ENCODE measurements at places on chromosomes 2 and 18.

GRCh38 chr2:224109751-224110150 is 70.7 kb upstream of the SERPINE2 start:
- DNase-seq, result no peak
- no peak overlapping the region for H3K27ac ChIP-seq
- no peaks in the 10 kb centered on the region for H3K27me3 ChIP-seq
- no peak overlapping the region for H3K4me3 ChIP-seq
- no peaks in the 10 kb centered on the region for H3K4me1 ChIP-seq

DNA sequence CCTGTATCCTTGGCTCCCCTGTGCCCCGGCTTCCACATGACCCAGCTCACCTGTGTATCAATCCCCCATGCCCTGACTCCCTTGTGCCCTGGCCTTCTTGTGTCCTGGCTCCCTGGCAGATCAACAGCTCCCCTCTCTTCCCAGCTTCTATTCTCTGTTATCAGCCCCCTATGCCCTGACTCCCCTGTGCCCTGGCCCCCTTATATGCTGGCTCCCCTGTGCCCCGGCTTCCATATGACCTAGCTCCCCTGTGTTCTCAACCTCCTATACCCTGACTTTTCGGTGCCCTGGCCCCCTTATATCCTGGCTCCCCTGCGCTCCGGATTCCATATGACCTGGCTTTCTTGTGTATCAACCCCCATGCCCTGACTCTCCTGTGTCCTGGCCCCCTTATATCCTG is 209.2 kb downstream of the LOXHD1 start:
- H3K27me3 ChIP-seq, result no peaks in the 10 kb centered on the region
- H3K4me3 ChIP-seq, result no peak overlapping the region
- DNase-seq, result no peak
- H3K4me1 ChIP-seq, result no peaks in the 10 kb centered on the region
- H3K27ac ChIP-seq, result no peak overlapping the region

DNA sequence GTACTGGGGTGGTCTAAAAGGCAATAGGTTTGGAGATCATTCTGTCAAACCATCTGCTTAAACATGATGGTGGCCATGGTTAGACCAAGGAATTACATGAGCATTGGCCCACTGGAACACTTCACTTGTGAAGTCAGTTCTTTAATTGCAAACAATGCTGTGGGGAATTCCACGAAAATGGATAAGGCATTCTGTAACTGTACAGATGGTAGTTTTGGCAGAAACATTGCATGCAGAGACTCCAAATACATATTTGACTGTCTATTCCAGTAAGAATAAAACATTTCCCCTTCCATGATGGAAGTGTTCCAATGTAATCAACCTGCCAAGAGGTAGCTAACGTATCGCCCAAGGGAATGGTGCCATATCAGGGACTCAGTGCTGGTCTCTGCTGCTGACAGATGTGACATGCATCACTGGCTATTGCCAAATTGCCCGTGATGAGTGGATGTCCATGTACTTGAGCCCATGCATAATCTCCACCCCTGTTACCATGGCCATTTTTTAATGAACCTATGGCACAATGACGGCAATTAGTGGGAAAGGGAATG is 417.9 kb downstream of the CDH7 start:
- H3K27ac ChIP-seq, result no peak overlapping the region
- no peak for DNase-seq
- no peaks in the 10 kb centered on the region for H3K27me3 ChIP-seq
- H3K4me1 ChIP-seq, result no peaks in the 10 kb centered on the region

DNA sequence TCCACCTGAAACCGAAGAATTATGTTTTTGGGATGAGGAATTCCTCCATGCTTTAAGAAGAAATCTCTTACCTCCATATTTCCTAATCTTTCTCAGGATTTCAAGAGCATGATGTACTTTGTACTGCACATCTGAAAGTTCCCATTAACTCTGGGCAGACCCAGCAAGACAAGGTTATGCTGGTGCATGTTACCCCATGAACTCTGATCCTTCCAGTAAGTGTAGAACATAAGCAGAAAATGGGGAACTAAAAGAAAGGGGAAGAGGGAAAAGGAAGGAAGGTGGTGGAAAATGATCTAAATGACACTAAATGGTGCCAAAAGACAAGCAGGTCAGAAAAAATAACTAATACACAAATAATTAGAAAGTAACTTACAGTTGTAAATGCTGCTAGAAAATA is 50.7 kb downstream of the STRN start:
- no peak overlapping the region for H3K27ac ChIP-seq
- no peaks in the 10 kb centered on the region for H3K27me3 ChIP-seq
- H3K36me3 ChIP-seq, result no peaks in the 10 kb centered on the region
- H3K4me3 ChIP-seq, result no peak overlapping the region

DNA sequence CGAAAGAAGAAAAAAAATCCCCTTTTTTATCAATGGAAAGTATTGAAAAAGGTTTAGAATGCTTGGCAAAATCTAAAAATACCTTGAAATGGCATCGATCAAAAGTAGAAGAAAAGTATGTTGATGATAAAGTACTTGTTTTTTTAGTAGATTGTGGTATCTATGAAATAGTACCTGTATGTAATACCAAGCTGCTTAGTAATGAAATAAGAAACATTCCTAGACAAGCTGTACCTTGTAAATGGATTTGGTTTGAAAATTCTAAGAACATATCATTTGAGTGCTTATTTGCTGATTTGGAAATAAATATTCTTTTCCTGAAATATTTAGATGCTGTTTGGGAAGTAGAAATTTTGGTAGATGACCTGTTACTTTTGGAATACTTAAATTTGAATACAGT is 18.4 kb downstream of the TDRD15 start:
- no peaks in the 10 kb centered on the region for H3K36me3 ChIP-seq
- no peak overlapping the region for H3K4me3 ChIP-seq
- no peak for DNase-seq
- H3K4me1 ChIP-seq, result no peaks in the 10 kb centered on the region
- no peaks in the 10 kb centered on the region for H3K27me3 ChIP-seq

GRCh38 chr18:59837586-59837985 is 62.2 kb upstream of the PMAIP1 start:
- H3K4me3 ChIP-seq, result no peak overlapping the region
- no peak for DNase-seq
- H3K27ac ChIP-seq, result no peak overlapping the region
- no peaks in the 10 kb centered on the region for H3K27me3 ChIP-seq

DNA sequence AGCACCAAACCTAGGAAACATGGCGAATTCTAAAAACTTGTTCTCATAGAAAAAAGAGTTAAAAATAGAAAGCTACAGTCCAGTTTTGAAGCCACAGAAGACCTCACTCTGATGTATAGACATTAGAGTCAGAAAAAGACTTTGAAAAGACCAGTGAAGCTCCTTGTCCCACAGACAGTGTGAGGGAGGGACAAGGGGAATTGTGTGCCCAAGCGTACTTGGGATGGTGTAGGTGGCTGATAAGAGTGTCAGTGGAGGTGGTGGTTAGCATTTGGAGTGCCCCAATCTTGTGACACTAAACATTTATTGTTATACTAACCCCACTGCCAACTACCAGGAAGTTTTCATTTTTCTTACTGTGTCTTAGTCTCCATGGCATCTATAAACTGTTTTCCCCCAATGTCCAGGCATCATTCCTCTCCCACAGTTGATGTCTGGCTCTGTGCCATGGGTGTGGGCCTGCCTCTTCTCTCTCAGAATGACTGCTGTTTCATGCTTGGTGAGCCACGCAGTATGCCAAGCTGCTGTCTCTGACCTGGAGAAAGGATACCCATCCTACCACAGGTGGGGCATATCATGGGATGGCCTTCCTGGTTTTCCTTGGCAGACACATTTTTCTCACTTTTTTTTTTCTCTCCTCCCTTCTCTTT is 161.4 kb downstream of the RPIA start:
- no peaks in the 10 kb centered on the region for H3K4me1 ChIP-seq
- no peak overlapping the region for H3K4me3 ChIP-seq
- H3K27ac ChIP-seq, result no peak overlapping the region
- H3K36me3 ChIP-seq, result no peaks in the 10 kb centered on the region

GRCh38 chr2:171522052-171522787 is at the start of gene CYBRD1:
Gene CYBRD1 (plus strand): TSS chr2:171522474. CDS start chr2:171522546, 72 bp downstream.
- no peaks in the 10 kb centered on the region for H3K4me1 ChIP-seq
- H3K4me3 ChIP-seq, result peak within 1 kb of the TSS; percentile 100
- no peaks in the 10 kb centered on the region for H3K36me3 ChIP-seq

- H3K27me3 ChIP-seq, result no peaks in the 10 kb centered on the region
- H3K27ac ChIP-seq, result no peak overlapping the region
- no peak overlapping the region for H3K4me3 ChIP-seq
- H3K4me1 ChIP-seq, result no peaks in the 10 kb centered on the region
- H3K36me3 ChIP-seq, result no peaks in the 10 kb centered on the region
Observed at GRCh38 chr2:69285379-69285894, 101.6 kb downstream of the GFPT1 start.

DNA sequence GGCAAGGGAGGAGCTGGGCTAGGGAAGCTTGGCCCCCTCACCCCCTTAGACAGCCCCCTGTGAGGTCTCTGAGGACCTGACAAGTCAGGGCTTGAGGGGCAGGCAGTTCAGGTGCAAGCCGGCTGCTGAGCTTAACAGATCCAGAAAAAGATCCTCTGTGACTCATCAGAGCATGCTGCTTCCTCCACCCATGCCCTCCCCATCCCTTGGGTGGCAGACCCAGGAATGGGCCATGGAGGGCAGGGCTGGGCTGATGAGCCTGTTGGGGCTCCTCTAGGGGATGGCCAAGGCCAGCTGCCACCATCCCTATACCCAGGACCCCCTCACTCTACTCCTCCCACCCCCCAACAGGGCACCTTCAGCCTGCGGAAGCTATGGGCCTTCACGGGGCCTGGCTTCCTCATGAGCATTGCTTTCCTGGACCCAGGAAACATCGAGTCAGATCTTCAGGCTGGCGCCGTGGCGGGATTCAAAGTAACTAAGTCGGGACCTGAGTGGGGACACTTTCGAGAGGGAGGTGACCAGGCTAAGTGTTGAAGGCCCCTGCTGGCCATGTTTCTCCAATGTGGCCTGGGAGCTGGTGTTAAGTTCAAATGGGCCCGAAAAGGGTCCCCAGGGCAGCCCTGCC is 1.9 kb downstream of the SLC11A1 start:
- no peaks in the 10 kb centered on the region for H3K36me3 ChIP-seq
- peak overlapping the region; percentile 37 for H3K4me3 ChIP-seq
- H3K27me3 ChIP-seq, result no peaks in the 10 kb centered on the region
- H3K4me1 ChIP-seq, result no peaks in the 10 kb centered on the region

- H3K36me3 ChIP-seq, result no peaks in the 10 kb centered on the region
- no peaks in the 10 kb centered on the region for H3K27me3 ChIP-seq
- H3K4me3 ChIP-seq, result no peak overlapping the region
- H3K27ac ChIP-seq, result no peak overlapping the region
- DNase-seq, result no peak
Observed at GRCh38 chr2:46461709-46462171, 17.6 kb upstream of the TMEM247 start.

GRCh38 chr2:66897181-66897580 is 462.3 kb downstream of the MEIS1 start:
- H3K27ac ChIP-seq, result no peak overlapping the region
- H3K4me1 ChIP-seq, result no peaks in the 10 kb centered on the region
- no peak overlapping the region for H3K4me3 ChIP-seq
- no peak for DNase-seq
- H3K36me3 ChIP-seq, result no peaks in the 10 kb centered on the region

GRCh38 chr18:75072672-75073371 is 136.1 kb downstream of the PTGR3 start:
- H3K4me1 ChIP-seq, result no peaks in the 10 kb centered on the region
- no peaks in the 10 kb centered on the region for H3K36me3 ChIP-seq
- H3K27me3 ChIP-seq, result no peaks in the 10 kb centered on the region
- H3K27ac ChIP-seq, result no peak overlapping the region

GRCh38 chr2:181876614-181877063 is 14.9 kb upstream of the ITPRID2 start:
- H3K27me3 ChIP-seq, result no peaks in the 10 kb centered on the region
- no peaks in the 10 kb centered on the region for H3K4me1 ChIP-seq
- no peak overlapping the region for H3K27ac ChIP-seq
- DNase-seq, result no peak
- no peaks in the 10 kb centered on the region for H3K36me3 ChIP-seq
- no peak overlapping the region for H3K4me3 ChIP-seq

- H3K27me3 ChIP-seq, result no peaks in the 10 kb centered on the region
- H3K4me3 ChIP-seq, result no peak overlapping the region
- H3K4me1 ChIP-seq, result no peaks in the 10 kb centered on the region
- H3K36me3 ChIP-seq, result no peaks in the 10 kb centered on the region
- H3K27ac ChIP-seq, result no peak overlapping the region
Observed at GRCh38 chr2:150160058-150160457, 327.4 kb downstream of the RND3 start.

GRCh38 chr18:21484851-21485636 is 115.5 kb downstream of the ESCO1 start:
- no peak overlapping the region for H3K4me3 ChIP-seq
- no peak overlapping the region for H3K27ac ChIP-seq
- H3K4me1 ChIP-seq, result no peaks in the 10 kb centered on the region

- H3K36me3 ChIP-seq, result no peaks in the 10 kb centered on the region
- no peak overlapping the region for H3K4me3 ChIP-seq
- no peak for DNase-seq
Observed at GRCh38 chr2:62458206-62458641, 47.8 kb downstream of the TMEM17 start.

GRCh38 chr2:226376516-226377180 is 423.0 kb downstream of the IRS1 start:
- no peaks in the 10 kb centered on the region for H3K4me1 ChIP-seq
- no peaks in the 10 kb centered on the region for H3K27me3 ChIP-seq
- H3K4me3 ChIP-seq, result no peak overlapping the region

DNA sequence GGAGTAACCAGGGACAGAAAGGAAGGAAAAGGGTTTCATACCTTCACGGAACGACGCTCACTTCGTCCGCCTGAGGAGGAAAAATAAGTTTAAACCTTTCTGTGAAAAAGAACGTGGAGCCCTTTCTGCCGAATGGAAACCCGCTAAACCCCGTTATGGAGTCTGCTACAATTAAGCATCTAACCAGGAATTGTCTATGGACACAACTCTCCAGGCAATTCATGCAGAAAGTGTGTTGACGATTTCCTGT is 528 bp upstream of the PPP4R3B start:
- DNase-seq, result no peak
- H3K27me3 ChIP-seq, result no peaks in the 10 kb centered on the region
- H3K4me1 ChIP-seq, result no peaks in the 10 kb centered on the region
- H3K36me3 ChIP-seq, result no peaks in the 10 kb centered on the region
- peak overlapping the region; percentile 95 for H3K4me3 ChIP-seq

DNA sequence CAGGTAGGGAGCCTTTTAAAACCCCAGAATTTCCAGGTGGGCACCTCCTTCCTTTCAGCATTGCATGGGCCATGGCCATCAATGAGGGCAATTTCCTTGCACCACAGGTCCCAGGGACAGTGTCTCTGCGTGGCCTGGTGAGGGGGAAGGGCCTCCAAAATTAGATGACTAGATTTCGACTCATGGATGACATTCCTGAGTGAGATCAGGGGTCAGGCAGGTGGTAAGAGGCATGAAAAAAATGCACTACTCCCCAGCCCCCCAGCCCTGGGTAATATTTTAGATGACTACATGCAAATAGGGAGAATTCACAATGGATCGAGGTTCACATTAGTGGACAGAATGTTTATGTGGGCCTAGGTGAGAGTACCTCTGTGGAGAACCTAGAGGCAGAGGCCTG is 19.0 kb upstream of the IGFBP5 start:
- no peak overlapping the region for H3K4me3 ChIP-seq
- H3K27me3 ChIP-seq, result no peaks in the 10 kb centered on the region
- H3K27ac ChIP-seq, result peak overlapping the region; percentile 62
- no peak for DNase-seq
- H3K36me3 ChIP-seq, result no peaks in the 10 kb centered on the region
